ENCODE measurements at places on chromosomes 4 and X.

- DNase-seq, result no peak
Measured at GRCh38 chr4:146640465-146641061, 1.9 kb downstream of the POU4F2 start.

DNA sequence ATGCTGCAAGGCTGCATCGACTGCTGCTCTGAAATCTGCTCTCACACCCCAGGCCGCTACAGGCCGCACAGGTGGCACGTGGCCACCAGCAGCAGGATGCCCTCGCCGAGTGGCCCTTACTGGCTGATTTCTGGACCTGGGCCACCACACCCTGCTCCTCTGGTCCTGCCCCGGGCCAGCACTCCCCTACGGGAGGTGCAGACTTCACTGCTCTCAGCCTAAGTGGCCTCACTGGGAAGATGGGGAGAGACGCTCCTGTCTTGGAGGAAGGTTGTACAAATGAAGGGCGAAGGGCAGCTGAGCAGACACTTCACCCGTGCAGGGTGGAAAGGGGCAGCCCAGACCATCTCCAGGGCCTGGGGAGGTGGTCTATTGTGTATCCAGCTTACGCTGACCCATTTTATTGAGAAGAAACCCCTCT is 72.5 kb downstream of the ACOX3 start:
- peak; percentile 62 for DNase-seq

DNA sequence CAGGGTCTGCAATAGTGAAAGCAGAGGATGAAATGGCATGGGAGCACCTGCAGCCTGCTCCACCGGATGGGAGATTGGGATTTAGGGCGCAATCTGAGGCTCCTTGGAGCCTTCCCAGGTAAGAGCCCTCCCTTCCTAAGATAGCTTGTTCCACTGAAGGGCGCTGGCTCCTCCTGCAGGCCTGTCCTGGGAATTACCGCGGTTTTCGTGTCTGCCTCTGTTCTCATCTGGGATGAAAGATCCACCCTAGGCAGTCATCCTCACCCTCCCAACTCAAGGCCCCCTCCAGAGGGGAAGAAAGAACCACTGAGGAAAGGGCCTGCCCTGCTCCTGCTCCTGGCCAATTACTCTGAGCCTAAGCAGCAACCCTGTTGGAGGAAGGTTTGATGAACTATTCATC is 547.5 kb downstream of the SMARCA1 start:
- DNase-seq, result no peak

- no peak for DNase-seq
Measured at GRCh38 chr4:43233321-43233720, 340.8 kb downstream of the GRXCR1 start.

GRCh38 chr4:47718696-47719095 is 119.2 kb downstream of the CORIN start:
- no peak for DNase-seq

GRCh38 chr4:6687947-6688878 is 5.5 kb upstream of the S100P start:
- no peak for DNase-seq

DNA sequence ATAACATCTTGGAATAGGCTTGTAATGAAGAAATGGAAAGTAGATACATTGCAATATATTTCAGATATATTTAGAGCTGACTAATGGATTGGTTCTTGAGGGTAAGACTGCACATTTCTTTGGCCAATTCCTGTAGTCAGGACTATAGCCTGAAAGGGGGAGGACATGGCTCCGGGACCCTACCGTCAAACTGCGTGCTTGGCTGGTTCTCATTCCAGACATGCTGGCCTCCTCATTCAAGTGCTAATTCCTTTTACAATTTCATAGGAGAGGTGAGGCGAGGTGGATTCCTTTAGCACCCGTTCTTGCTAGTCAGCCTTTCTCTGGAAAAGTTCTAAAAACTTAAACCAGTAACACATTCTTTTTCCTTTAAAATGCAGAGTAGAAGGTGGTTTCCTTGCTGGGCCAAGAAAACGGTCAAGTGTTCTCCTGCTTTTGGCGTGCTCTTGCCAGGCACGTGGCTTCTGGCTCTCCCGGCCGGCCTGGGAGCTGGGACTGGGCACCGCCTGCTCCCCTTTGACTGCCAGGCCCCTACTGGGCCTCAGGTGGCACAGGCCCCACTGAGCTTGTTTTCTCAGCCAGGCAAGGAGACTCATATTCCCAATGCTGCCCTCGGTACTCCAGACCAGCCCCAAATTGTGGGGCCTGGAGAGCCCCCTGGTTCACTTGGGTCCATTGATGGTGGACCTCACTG is 167.2 kb downstream of the STK32B start:
- DNase-seq, result no peak

DNA sequence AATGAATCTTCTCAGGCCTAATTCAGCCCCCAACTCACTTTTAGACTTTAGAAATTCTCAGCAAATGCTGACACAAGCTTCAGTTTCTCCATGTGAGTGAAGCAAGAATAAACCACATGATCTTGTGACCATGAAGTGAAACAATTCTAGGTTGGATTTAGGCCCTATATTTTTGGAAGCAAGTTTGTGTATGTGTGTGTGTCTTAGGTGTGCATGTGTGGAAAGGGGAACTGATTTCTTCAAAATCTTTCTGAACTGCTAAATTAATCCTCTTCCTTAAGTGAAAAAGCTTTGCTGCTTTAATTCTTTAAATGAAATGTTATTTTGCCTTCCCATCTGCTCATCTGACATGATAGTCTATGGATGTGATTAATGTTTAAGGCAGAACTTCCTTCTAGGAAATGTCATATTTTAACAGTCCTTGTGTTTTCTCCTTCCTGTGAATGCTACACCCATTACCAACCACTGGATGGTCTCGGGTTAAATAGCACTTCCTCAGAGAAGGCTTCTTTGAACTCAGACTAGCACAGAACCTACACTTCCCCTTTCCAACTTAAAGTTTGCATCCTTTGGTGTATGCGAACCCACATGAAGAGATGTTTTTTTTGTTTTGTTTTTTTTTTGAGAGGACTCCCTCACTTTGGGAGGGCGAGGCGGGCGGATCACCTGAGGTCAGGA is 1.2 kb upstream of the TMEM144 start:
- DNase-seq, result no peak

- no peak for DNase-seq
Measured at GRCh38 chrX:18101087-18101486, 119.6 kb downstream of the BEND2 start.

- DNase-seq, result no peak
Measured at GRCh38 chr4:14650127-14650526, 352.2 kb upstream of the CPEB2 start.

GRCh38 chrX:101383679-101384205 is 2.2 kb downstream of the BTK start:
- no peak for DNase-seq

- DNase-seq, result no peak
Measured at GRCh38 chr4:94469221-94469784, 17.6 kb downstream of the PDLIM5 start.

DNA sequence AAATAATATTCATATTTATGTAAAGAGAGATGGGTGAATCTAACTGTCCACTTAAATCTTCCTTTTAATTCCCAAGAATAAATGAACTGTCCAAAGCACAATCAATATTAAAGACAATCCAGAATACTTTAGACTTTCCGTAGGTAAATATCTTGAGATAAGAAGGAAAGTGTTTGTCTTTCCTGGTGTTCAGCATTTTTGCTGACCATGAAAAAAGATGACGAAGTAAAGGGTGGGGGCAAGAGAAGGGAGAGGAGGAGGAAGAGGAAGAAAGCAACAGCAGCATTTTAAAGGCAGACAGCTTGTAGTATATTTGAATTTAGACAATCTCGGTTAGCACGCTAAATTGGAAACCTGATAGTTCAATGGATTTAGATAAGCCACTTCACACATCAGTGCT is 498.2 kb downstream of the KCNIP4 start:
- DNase-seq, result no peak

DNA sequence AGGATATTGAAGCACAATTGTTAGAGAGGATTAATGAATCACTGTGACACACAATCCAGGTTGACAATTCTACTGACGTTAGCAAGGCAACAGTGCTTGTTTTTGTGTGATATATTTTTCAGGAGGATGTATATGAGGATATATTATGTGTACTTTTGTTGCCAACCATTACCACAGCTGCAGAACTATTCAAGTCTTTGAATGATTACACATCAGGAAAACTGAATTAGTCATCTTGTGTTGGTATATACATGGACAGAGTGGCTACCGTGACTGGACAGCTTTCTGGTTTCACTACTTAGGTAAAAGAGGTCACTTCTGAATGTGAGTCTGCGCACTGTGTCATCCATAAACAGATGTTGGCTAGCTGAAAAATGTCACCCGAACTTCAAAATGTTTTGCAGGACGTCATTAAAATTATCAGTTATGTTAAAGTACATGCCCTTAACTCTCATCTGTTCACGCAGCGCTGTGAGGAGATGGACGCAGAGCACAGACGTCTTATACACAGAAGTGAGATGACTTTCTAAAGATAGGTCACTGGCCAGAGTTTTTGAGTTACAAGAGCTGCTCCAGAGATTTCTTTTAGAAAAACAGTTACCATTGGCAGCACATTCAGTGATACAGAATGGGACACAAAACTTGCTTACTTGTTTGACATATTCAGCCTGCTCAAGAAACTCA is 69.0 kb downstream of the MRPL1 start:
- no peak for DNase-seq

- no peak for DNase-seq
Measured at GRCh38 chrX:30521440-30522182, 56.0 kb downstream of the TASL start.

DNA sequence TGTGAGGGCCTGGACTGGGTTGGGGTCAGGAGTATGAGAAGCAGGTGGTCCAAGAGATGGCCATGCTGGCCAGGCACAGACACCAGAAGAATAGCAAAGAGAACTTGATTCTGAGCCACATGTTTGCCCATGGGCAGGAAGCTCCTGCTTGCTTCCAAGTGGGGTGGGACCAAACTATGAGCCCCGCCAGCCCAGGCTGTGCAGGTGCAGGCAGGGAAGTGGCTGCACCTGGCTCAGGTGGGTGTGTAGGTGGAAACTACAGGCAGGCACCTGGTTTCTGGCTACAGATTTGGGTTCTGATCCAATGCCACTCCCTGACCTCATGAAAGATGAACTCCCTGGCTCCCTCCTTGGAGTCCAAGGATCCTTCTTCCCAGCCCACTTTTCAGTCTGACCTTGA is 207.9 kb upstream of the KLF3 start:
- no peak for DNase-seq

DNA sequence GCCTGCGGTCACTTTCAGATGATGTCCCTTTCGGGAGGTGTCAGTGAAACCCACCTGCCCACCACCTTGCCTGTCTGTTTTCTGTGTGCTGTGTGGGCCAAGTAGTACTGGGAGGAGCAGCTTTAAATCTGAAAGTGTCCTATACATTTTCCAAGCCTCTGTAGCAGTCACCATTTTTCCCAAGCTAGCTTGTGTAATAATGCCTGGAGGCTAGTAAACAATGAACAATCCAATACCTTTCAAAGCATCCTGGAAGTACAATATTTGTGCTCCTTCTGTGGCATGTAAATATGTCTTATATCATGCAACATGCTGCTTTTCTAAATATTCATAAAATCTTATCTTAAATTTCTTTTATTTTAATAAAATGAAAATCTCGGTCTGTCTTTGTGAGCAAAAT is 111.6 kb upstream of the C1GALT1C1 start:
- no peak for DNase-seq

GRCh38 chr4:4870576-4871241 is 11.2 kb downstream of the MSX1 start:
- no peak for DNase-seq

- no peak for DNase-seq
Measured at GRCh38 chr4:120960656-120961267, 38.2 kb upstream of the PRDM5 start.

DNA sequence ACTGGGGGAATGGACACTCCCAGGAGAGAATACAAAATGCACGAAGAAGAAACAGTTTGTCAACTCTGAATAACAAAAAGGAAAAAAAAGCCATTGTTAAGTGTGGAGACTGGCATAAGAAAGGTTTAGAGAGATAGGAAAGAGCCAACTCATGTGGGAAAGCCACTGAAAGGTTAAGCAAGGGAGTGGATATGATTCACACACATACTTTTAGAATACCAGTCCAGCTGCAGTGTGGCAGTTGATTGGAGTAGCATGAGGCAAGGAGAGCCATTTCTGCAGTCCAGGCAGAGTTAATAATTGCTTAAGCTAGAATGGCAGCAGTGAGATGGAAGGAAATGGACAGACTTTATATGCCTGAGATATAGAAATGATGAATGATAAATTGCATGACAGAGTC is 36.9 kb upstream of the ADAD1 start:
- DNase-seq, result no peak

DNA sequence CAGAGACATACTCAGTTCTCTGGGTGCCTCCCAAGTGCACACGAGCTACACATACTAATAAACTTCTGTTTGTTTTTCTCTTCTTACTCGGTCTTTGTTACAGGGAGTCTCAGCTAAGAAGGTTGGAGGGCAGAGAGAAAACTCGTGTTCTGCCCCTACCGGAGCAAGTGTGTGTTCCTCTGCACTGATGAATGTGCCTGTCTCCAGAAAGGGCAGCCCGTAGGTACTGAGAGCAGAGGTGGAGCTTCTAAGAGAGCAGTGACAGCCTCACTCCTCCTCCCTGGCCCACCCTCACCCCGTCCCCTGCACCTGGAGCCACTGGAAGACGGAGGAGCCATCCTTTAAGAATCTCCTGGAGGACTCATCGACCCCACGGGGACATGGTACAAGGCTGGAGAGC is 67.6 kb downstream of the MTNR1A start:
- DNase-seq, result no peak

DNA sequence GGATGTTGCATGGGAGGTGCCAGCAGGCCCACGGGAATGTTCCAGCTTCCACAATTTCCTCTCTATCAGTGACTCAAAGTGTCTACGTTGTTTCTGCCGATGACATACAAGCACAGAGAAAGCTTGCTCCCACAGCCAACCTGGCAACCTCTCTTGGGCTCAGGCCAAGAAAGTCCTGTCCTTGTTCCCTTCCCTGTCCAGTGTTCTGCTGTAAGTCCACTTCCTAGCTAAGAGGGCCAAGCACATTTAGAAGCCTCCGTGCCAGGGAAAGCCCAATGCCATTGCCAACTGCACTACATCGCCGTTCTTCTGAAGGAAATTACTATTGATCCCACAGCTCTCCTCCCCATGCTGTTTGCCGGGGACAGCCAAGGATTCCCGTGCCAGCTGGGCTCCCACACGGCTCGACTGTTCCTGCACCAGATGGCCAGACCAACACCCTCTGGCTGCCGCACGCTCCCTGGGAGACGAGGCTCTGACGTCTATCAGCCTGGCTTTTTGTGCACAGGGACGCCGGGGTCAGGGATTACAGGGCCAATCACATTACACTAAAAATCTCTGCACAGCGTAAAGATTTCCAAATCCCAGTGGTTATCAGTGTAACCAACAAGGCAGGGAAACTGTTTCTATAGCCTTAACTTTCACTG is 284.0 kb downstream of the BCOR start:
- DNase-seq, result no peak

DNA sequence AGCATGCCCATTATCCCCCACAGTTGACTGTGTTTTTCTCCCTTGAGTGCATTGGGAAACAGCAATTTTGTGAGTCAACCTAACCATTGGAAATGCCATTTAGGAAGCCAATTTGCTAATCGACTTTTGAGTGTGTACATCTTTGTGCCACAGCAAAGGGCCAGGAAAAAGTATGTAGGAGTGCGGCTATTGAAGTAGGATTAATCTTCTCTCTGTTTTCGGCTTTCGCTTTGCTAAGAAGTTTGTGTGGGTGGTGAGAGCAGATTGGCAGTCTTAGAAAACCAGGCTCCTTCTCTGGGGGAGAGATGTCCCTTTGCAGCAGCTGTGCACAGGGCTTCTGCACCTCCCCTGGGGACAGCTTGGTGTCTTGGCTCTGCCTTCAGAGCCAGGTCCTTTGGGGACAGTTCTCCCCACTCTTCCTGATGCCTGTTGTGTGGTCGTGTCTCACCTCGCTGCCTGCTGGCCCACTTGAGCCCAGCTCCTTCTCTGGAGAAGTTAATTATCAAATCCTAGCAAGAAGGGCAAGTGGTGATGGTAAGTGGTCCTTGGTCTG is 74.5 kb downstream of the GEMIN8 start:
- DNase-seq, result no peak

Measured in upper lobe of right lung (tissue), 1 donor.